ENCODE measurements at places on chromosomes 11 and 22.
A peak's percentile ranks its signal among the peaks of the same experiment; 100 is the strongest.

DNA sequence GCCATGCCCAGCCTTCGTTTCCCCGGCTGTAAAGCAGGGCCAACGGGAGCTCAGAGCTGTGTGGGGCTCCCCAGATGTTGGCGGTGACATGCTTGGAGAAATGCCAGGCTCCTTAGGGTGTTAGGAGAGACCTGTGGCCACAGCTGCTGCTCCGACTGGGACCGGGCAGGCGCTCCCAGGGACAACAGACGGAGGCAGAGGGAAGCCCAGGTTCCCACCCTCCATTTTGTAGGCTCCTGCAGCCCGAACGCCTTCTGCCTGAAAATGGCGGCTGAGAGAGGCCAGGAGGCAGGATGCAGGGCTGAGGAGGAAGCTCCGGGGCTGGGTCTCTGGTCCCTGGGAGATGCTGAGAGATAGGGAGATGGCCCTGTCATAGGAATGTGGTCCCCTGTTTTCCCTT, 10.0 kb downstream of the CD6 start:
- no peak for DNase-seq

GRCh38 chr11:56848141-56848809, 99.8 kb upstream of the OR9G4 start:
- DNase-seq, result peak; percentile 62

DNA sequence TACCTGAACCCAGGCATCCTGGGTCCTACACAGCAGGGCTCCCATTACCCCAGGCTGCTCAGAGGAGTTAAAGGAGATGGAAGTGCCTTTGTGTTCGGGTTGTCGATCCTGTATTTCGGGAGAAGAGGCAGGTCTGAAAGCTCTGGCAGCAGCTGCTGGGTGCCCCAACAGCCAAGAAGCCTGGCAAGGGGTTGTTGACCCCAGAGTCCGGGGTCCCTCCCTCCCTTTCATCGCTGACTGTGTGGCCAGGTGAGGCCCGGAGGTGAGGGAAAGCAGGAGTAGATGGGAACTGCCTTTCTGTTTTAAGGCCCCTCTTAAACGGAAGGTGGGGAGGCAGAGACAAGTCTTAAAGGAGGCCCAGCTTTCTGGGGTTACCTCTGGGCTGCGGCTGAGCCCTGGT, 106.0 kb upstream of the SYT13 start:
- no peak for DNase-seq

DNA sequence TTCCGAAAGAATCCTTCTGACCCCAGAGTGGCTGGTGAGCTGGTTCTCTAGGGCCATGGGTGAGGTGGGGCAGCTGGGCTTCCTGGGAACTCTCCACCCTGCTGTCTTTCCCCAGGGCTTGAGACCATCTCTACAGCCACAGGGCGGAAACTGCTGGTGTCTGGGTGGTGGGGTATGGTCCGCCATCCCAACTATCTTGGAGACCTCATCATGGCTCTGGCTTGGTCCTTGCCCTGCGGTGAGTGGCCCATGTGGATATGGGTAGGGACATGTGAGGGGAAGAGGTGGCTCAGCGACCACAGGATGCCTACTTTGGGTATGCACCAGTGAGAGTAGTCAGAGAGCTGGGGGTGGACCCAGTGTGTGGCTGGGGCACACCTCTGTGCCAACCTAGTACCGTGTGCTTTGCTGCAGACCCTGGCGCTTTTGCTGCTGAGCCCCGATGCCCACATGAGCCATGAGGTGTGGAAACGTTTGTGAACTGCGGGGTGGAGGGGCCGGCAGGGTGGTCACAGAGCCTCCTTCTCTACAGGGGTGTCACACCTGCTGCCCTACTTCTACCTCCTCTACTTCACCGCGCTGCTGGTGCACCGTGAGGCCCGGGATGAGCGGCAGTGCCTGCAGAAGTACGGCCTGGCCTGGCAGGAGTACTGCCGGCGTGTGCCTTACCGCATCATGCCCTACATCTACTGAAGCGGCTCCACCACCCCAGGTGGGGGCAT, 2.0 kb downstream of the ZNHIT2 start:
- no peak for DNase-seq

DNA sequence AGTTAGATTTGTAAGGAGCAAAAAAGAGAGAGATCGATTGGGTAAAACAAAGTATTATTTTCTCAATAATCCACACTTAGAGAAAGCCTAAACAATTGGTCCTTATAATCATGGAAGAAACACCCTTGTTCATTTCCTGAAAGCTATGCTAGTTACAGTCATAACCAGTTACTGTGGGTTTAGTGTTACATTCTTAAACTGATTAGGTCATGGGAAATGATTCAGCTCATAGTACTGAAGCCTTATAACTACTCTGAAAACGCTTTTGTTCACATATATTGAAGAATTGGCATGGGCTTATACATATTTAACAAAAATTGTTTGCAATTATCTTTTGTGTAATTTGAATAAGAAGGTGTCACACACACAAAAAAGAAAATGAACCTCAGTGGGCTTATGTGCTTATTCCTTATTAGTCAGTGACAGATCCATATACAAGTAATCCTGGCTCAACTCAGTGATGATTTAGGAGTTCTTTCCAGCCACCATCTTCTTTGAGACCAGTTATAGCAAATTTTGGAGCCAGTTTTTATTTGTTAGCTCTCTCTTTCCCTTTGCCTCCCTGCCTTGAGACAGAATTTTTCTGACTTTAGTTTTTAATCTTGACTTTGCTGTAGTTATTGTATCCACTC, 198.5 kb upstream of the CTSC start:
- DNase-seq, result no peak

GRCh38 chr11:43806976-43807375, 73.7 kb upstream of the ALKBH3 start:
- DNase-seq, result no peak
